Hepatocyte (in vitro differentiated cells): ENCODE measurements at places on chromosomes 11 and 22. TPM values are rescaled to one million over a fixed set of nuclear protein-coding genes. Genes with fewer than 3 reads are reported as not detected.
A peak's percentile ranks its signal among the peaks of the same experiment; 100 is the strongest.

DNA sequence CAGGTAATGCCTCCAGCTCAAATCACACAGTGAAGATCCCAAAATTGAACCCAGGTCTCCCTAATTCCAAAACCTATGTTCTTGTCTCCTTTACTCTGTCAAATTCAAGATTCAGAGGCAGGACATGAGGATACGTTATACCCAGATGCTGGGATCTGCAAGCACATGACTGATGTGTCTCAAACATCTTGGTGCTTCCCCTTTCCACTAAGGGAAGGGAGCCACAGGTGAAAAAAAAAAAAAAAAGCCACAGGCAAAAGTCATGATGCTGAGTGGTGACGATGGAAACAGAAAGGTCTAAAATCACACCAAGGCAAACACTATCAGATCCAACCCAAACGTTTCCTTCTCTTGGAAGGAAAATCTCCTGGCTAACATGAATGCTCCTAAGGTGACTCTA, 24.0 kb downstream of the ABTB2 start:
- no peak overlapping the region for H3K27ac ChIP-seq
- H3K4me1 ChIP-seq, result peaks cover 27% of the 10 kb centered on the region
- H3K27me3 ChIP-seq, result no peaks in the 10 kb centered on the region
- H3K36me3 ChIP-seq, result no peaks in the 10 kb centered on the region

- H3K36me3 ChIP-seq, result no peaks in the 10 kb centered on the region
- H3K4me1 ChIP-seq, result peaks cover 30% of the 10 kb centered on the region
- peak overlapping the region; percentile 21 for H3K27ac ChIP-seq
- H3K4me3 ChIP-seq, result peak overlapping the region; percentile 88
- no peak for DNase-seq
Observed at GRCh38 chr11:46917109-46917761, 1.1 kb downstream of the LRP4 start.

DNA sequence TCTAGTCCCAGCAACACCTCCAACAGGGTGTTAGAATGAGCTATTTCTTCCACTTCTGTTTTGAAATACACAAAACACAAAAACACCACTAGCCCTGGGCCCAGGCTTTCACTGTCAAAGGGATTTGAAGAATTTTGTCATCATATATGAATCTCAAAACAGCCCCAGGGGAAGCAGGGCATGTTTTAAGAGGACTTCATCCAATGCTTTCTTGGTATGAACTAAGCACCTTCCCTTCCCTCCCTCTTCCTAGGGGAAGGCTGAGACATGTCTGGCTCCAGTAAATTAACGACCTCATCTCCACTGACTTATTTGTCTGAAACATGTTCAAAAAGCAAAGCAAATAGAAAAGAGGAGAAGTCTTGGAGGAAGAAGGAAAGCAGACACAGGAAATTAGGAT, 75.7 kb upstream of the INCENP start:
- peak overlapping the region; percentile 92 for H3K27ac ChIP-seq
- H3K36me3 ChIP-seq, result no peaks in the 10 kb centered on the region
- H3K27me3 ChIP-seq, result no peaks in the 10 kb centered on the region
- no peak overlapping the region for H3K4me3 ChIP-seq
- peak; percentile 32 for DNase-seq

DNA sequence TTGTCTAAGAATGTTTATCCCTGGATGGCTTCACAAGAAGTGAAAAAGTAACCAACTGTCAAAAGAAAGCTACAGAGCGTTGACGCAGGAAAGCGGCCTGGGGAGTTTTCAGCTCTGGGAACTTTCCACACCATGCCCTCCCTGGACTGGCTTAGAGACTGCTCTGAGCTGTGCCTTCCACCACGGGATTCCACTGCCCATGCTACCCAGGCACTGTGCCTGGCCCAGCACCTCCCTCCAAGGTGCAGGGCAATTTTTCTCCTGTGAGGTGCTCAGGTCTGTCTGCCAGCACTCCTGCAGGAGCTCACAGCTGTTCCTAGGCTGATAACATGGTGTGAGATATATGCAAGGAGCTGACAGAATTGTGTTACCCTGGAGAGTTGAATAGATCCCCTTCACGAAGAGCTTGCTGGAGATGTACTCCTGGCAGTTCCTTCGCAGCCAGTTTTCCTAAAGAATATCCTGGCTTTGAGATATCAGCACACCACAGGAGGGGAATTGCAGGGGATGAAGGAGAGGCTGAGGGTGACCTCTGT, 258.3 kb upstream of the B3GAT1 start:
- peaks cover 21% of the 10 kb centered on the region for H3K27me3 ChIP-seq
- no peak overlapping the region for H3K27ac ChIP-seq
- no peaks in the 10 kb centered on the region for H3K36me3 ChIP-seq
- no peak for DNase-seq
- no peak overlapping the region for H3K4me3 ChIP-seq
- H3K4me1 ChIP-seq, result no peaks in the 10 kb centered on the region

GRCh38 chr11:97140885-97141494, 751.2 kb downstream of the JRKL start:
- no peaks in the 10 kb centered on the region for H3K36me3 ChIP-seq
- no peaks in the 10 kb centered on the region for H3K27me3 ChIP-seq
- H3K27ac ChIP-seq, result no peak overlapping the region
- no peak overlapping the region for H3K4me3 ChIP-seq
- DNase-seq, result peak; percentile 22
- no peaks in the 10 kb centered on the region for H3K4me1 ChIP-seq

GRCh38 chr11:131662317-131662972, 292.0 kb downstream of the NTM start:
- no peak overlapping the region for H3K4me3 ChIP-seq
- no peak for DNase-seq
- no peaks in the 10 kb centered on the region for H3K4me1 ChIP-seq
- H3K36me3 ChIP-seq, result no peaks in the 10 kb centered on the region
- H3K27me3 ChIP-seq, result peaks cover 10% of the 10 kb centered on the region

DNA sequence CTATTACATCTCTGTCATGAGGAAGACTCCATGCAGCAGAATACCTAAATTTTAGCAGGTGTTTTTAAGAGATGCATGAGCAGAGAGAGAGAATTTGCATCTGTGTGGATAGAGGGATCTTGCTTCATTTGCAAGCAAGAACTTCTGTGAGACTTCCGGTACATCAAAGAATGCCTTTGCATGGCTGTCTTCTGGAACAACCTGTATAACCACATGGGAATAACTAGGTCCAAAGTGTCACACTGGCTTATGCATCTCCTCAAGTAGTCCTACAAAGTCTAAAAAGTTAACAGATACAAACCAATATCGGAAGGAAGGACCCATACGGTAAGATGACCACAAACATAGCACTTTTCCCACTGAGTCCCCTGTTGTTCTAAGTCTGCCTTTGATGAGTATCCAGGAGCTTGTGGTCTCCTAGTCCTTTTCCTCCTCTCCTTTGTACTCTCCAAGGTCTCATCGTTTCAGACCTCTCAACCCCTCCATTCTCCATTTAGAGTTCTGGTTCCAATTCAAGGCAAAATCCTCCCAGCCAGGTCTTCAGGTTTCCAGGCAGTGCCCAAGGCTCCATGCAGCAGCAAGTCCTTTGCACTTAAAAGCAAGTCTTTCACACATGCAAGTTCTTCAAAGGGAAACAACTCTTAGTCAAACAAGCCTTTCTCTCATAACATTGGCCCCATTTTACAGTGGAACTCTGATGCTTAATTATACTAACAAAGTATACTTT, 581.7 kb upstream of the ARHGAP42 start:
- no peak overlapping the region for H3K27ac ChIP-seq
- no peaks in the 10 kb centered on the region for H3K36me3 ChIP-seq
- no peak for DNase-seq

DNA sequence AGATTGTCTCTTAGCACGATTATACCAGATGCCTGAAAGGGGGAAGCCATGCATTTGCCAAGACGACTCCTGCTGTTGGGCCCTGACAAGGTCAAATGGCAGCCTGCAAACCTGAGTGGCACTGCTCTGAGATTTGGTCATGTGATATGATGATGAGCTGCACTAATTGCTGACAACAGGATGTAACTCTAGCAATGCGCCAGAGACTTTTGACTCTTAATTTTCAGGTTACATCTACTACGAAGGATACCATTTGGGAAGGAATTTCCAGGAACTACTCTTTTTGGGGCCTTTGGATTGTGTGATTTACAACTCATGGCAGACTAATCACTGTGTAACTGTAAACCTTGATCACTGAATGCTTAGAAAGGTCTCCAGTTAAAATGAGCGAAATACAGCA, 13.1 kb downstream of the TREH start:
- no peaks in the 10 kb centered on the region for H3K27me3 ChIP-seq
- H3K27ac ChIP-seq, result no peak overlapping the region
- H3K4me3 ChIP-seq, result no peak overlapping the region
- DNase-seq, result no peak
- H3K4me1 ChIP-seq, result no peaks in the 10 kb centered on the region

DNA sequence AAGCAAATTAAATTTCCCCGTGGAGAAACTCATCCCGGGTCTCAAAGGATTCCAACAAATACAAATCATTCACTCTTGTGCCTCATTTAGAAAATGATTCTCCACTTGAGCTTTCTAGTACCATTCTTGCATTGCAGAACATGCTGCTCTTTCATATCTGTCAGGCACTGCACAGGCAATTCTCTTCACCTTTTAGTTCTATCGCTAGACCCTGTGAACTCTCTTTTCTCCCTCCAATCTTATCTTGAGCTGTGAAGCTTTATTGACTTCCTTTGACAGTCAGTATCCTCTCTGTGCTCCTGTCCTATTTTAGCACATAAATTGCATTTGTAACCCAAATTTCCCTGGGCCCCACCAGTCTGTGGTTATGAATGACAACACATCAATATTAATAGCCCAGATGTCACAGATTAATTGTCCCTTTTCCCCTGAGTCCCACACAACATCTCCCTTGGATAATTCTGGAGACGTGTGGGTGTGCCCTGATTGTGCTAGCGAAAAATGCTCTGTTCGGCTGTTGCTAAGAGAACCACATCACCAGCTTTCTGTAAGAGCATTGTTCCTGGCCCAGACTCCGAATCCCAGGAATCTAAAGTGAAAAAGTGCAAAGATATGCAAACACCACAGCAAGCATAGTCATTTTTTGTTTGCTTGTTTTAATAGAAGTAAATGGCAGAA, 22.4 kb upstream of the SC5D start:
- H3K4me3 ChIP-seq, result no peak overlapping the region
- H3K27ac ChIP-seq, result no peak overlapping the region
- no peaks in the 10 kb centered on the region for H3K4me1 ChIP-seq
- H3K27me3 ChIP-seq, result no peaks in the 10 kb centered on the region

DNA sequence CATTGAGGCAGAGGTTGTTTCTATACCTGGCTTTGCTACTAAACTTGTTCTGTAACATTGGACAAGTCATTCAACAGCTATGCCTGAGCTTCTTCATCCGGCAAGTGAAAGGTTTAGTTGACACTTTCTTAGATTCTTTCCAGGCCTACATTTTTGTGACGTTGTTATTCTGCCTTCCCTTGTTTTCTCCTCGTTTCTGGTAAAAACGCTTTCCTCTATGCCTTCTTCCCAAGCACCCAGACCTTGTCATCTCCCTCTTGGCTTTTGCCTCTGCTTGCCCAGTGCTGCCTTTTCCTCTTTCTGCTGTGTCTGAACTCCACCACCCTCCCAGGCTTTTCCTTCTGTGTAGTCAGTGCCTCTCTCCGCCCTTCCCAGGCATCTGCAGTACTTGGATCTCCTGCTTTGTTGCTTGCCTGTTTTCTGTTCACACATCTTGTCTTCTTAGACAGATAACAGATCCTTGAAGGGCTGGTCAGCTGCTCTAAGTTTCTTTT, 1.4 kb upstream of the AMOTL1 start:
- H3K27me3 ChIP-seq, result no peaks in the 10 kb centered on the region
- peak; percentile 70 for DNase-seq
- H3K27ac ChIP-seq, result peak overlapping the region; percentile 100
- H3K4me3 ChIP-seq, result no peak overlapping the region
- peaks cover 38% of the 10 kb centered on the region for H3K4me1 ChIP-seq

- peaks cover 24% of the 10 kb centered on the region for H3K4me1 ChIP-seq
- peak overlapping the region; percentile 98 for H3K27ac ChIP-seq
- no peaks in the 10 kb centered on the region for H3K27me3 ChIP-seq
- no peaks in the 10 kb centered on the region for H3K36me3 ChIP-seq
Observed at GRCh38 chr11:64804346-64805210, 1.6 kb upstream of the MAP4K2 start.

DNA sequence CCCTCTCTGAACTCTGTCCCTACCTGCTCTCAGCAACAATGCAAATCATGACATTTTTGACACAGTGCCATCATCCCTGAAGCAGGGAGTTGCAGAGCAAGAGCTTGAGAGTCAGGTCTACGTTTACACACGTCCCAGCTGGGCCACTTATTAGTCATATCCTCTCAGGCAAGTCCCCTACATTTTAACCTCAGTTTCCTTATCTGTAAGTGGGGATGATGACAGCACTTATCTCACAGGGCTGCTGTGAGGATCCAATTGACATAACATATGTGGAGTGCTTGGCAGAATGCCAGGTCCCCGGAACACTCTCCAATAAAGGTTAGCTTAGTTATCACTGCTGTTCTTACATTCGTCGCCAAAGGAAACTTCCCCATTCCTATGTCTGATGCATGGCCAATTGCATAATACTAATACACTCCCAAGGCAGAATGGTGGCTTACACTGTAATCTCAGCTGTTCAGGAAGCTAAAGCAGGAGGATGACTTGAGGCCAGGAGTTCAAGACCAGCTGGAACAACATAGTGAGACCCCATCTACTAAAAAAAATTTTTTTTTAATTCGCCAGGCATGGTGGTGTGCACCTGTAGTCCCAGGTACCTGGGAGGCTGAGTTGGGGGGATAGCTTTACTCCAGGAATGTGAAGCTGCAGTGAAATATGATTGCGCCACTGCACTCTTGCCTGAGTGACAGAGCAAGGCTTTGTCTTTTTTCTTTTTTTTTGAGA, 16.6 kb downstream of the ASCC2 start:
- H3K27me3 ChIP-seq, result no peaks in the 10 kb centered on the region
- no peaks in the 10 kb centered on the region for H3K4me1 ChIP-seq
- peak; percentile 92 for DNase-seq
- no peaks in the 10 kb centered on the region for H3K36me3 ChIP-seq
- H3K27ac ChIP-seq, result peak overlapping the region; percentile 59
- no peak overlapping the region for H3K4me3 ChIP-seq

GRCh38 chr11:71453037-71453917, at the start of gene NADSYN1:
NADSYN1 (plus strand) TSS chr11:71453203; CDS start chr11:71453297, 94 bp downstream.
- peak; percentile 99 for DNase-seq
- no peaks in the 10 kb centered on the region for H3K27me3 ChIP-seq
- peaks cover 29% of the 10 kb centered on the region for H3K4me1 ChIP-seq
- H3K4me3 ChIP-seq, result peak within 1 kb of the TSS; percentile 77
- peak within 1 kb of the TSS; percentile 72 for H3K27ac ChIP-seq

Gene TYR
- total RNA-seq, result not detected in 2 replicates

Gene PGM2L1
- total RNA-seq, result 10.0 and 12.6 TPM in 2 replicates

Gene C22orf42
- not detected in 2 replicates for total RNA-seq

Gene FAM111B
- total RNA-seq, result 4.2 and 5.4 TPM in 2 replicates
